ENCODE measurements at places on chromosomes 1 and 21.
A peak's percentile ranks its signal among the peaks of the same experiment; 100 is the strongest.

DNA sequence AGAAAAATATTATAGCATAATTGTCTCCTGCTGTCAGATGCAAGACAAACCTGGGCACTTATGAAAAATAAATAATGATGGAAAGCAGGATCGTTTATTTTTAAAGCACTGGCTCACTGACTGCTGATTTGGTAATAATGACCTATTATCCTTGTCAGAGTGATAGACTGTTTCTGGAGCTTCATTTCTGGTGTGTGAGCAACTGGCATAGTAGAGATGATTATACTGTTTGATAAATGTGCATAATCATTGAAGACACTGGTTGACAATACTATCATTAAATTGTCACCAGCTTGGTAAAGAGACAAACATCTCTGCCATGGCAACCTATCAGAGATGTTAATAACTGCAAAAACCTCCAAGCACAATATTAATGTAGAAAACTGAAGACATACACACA, 179.9 kb upstream of the ZNF644 start:
- no peak for DNase-seq

DNA sequence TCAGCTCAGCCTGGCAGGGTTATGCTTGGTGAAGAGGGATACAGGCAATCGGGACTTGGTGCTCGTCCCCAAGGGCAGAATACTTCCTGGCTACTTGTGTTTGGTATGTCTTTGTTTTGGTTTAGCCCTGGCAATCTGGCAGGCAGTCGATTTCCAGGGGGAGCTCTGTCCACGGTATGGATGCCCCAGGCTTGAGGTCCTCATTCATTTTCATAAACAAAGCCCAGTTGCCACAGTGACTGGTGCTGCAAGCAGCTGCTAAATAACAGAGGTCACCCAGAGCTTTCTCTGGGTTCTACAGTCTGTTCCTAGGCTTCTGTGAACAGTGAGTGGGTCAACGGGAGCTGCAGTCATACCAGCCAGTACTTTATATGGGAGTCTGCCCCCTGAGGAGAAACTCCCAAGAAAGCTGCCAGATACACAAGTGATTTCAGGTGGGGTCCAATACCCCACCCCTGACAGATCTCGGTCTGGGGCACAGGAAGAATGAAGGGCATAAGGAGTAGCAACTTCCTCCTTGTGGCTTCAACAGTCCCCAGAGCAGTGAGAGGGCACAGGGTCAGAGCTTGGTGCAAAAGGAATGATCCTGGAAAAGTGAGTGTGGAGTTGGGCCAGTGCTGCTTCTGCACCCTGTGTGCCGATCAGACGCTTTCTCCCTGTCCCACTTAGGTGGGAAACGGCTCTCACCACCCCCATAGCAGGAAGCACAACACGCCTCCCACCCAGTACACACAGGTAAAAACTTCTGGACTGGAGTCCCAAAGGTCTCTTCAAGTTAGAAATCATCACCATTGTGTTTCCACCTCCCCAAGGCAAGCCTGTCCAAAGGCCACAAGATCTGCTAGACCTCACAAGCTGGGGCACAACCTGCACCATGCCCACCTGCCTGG, 55.5 kb downstream of the TGFBR3 start:
- peak; percentile 72 for DNase-seq

DNA sequence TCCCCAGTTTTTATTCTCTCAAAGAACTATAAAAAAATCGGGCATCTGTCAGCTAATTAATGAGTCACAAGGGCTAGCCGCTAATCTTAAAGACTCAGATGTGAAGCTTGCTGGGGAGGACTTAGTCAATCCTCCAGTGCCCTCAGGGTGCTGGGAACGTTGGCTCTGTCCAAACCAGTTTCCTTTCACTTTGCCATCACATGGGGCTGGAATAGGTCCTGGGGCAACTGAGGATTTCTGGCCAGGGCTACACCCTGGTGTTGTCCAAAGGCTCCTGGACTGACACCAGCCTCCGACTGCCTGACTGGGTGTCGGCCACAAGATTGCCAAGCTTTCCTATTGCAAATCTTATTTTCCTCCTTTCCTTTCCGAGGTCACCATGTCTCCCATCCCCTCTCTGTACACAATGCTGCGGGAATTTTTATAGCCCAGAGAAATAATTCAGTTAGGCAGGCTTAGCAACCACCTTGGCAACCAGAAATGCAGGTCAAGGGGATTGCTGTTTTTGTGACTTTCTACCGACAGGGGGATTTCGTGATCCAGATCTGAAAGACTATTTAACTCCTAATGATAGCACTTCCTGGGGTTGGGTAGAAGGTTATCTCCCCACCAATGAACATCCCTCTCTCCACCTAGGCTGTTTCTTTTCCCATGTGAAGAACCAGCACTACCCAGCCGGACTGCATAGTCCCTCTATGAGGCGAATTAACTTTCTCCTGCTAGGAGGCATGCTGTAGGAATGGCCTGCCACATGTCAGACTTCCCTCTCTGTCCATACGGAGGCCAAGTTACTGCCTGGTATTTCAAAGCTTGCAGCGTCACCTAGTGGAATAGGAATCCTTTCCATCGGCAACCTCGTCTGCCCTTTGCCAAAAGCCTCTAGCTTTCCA, 29.9 kb upstream of the CTBS start:
- DNase-seq: peak; percentile 76

- no peak for DNase-seq
Measured at GRCh38 chr1:12473596-12474362, 144.2 kb downstream of the DHRS3 start.

GRCh38 chr1:50971748-50972305, 1.8 kb downstream of the CDKN2C start:
- no peak for DNase-seq

GRCh38 chr1:198927129-198927528, 288.3 kb downstream of the PTPRC start:
- DNase-seq: no peak

DNA sequence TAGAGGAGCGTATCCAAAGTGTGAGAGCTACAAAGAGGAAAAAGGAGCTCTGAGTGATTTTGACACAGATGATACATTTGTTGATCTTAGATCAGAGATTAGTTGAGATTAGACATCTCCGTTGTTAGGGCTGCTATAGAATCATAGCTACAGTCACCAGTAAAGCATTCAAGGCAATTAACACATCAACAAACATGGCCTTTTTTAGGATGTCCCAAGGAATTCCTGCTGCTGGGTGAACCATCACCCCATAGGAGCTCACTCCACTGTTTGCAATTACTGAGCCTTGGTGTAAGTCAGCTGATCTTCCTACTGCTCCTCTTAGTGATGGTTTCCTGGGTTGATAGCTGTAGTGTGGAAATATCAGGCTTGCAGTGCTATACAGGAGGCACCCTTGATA, 6.7 kb upstream of the RSRP1 start:
- no peak for DNase-seq

All from heart right ventricle (tissue), 16 donors.